ENCODE measurements at places on chromosomes 12 and 14. TPM values are rescaled to one million over a fixed set of nuclear protein-coding genes. Genes with fewer than 3 reads are reported as not detected.

Gene POU6F1
- 4.5 TPM for total RNA-seq

Gene ESPL1
- 4.8 TPM for total RNA-seq

Gene FGF23
- not detected for total RNA-seq

Gene MIPOL1
- total RNA-seq = 14.7 TPM

Gene FKBP3
- 30.7 TPM for total RNA-seq

- DNase-seq = no peak
Measured at GRCh38 chr12:111926631-111927030, 84.6 kb downstream of the MAPKAPK5 start.

- no peak for DNase-seq
Measured at GRCh38 chr12:117100851-117101673, 1.8 kb upstream of the TESC start.

- DNase-seq = no peak
Measured at GRCh38 chr14:65057695-65058094, 44.6 kb downstream of the MAX start.

Measured in fibroblast of villous mesenchyme (primary cell).